ENCODE measurements at places on chromosomes 2 and 18. TPM values are rescaled to one million over a fixed set of nuclear protein-coding genes. Genes with fewer than 3 reads are reported as not detected.

- no peak for DNase-seq
Measured at GRCh38 chr2:128452536-128453530, 134.2 kb upstream of the HS6ST1 start.

DNA sequence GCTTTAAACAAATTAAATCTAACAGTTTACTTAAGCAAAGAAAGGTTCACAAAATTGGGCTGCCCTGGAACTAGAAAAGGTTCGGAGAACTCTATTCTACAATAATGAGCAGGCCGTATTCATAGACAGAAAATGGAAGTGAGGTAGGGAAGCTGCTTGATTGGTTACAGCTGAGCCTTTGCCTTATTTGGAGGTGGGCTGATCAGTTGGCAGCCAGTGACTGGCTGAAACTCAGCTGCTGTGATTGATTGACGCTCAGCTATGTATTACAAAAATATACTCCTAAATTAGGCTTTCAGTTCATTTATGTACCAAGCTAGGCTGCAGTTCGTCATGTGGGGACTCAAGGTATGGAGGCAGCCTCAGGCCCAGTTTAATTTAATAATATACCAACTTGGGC lies 42.3 kb upstream of the TTR start:
- no peak for DNase-seq

The ANKRD30B gene
- 0.14 TPM for polyA plus RNA-seq

The COL6A3 gene
- polyA plus RNA-seq: 262 TPM

The CNOT9 gene
- polyA plus RNA-seq: 57.9 TPM

All from renal pelvis (tissue), 12 donors.